ENCODE measurements at places on chromosomes 13 and 19.

GRCh38 chr13:105083992-105084391, 1451.5 kb downstream of the EFNB2 start:
- no peak for DNase-seq

- DNase-seq = no peak
Measured at GRCh38 chr13:99648927-99649326, 147.7 kb downstream of the TM9SF2 start.

DNA sequence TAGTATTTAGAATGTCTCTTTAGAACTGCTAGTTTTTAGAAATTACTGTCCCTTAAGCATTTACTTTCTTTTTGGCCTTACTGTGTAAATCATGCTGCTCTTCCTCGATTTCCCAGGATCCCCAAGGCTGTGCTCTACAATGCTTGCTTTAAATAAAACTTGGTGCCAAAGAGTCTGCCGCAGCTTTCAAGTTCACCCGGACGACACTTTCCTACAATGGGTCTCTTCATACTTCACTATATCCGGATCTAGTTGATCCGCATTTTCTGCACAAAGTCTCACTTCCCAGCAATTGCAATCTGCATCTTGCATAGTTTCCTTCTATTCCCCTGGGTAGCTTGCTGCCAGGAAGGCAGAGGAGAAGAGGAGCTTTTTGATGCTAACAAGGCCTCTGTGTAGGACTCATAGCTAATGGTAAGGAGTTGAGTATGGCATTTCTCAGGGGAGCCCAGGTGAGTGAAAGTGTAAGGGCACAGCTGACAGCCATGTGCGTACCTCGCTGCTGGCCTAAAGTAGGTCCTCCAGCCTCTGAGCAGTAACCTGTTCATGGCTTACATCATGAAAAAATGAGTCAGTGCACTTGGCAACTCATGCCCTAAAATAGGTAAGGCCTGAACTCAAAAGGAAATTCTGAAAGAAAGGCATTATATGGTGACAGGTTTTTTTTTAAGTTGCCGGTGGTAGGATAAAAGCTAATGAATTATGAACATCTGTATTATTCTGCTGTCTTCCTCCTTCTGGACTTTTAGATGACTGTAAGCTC, 101.6 kb downstream of the ENOX1 start:
- DNase-seq = no peak

- DNase-seq = no peak
Measured at GRCh38 chr19:55697069-55697440, 22.0 kb downstream of the EPN1 start.

DNA sequence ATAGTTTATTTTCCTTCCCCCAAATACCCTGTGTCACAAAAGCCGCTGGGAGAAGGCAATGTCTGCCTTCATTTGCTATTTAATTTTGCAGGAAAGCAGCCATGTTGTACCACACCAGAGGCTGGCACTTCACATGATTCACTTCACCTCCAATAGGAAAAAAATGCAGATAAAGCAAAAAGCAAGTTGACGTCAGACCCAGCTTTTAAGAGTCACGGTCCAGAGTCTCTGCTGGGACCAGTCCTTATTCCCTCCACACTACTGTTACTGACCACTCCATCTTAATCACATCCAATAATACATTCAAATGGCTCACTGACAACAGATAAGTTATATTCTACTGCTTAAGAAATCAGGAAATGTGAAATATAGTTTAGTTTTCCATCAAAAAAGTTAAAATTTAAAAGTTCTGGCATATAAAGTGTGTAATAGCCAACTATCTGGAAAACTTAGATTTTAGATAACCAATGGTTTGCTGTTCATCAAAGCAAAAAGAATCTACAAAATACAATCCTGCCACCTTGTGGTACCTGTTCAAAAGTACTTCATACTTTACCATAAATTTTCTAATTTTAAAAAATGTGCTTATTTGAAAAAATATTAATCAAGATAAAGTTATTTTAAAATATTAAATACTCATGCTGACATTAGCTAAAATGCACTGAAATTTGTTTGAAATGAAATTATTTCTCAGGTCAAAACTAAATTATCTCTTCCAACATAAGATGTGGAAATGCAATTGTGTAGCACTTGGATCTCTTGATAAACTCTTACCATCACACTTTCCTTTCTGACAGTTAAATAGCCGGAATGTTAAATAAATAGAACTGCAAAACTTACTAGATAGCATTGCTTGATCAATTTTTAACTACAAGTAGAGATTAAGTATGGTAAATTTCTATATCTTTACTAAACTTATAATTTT, 97.3 kb downstream of the SERP2 start:
- DNase-seq = no peak

DNA sequence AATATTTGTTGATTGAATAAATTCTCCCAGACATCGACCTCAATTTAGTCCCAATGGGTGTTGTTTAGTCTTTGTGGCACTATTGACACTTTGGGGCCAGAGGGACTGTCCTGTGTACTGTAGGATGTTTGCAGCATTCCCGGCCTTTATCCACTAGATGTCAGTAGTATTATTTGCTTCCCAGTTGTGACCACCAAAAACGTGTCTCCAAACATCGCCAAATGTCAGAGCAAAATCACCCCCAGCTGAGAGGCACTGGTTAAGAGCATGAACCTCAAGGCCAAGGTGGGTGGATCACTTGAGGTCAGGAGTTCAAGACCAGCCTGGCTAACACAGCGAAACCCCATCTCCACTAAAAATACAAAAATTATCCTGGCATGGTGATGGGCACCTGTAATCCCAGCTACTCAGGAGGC, 15.4 kb downstream of the NLRP12 start:
- DNase-seq = peak; percentile 52

GRCh38 chr19:49331616-49332055, 3.6 kb upstream of the CD37 start:
- DNase-seq = no peak

- no peak for DNase-seq
Measured at GRCh38 chr19:51477344-51477743, 995 bp upstream of the CEACAM18 start.

DNA sequence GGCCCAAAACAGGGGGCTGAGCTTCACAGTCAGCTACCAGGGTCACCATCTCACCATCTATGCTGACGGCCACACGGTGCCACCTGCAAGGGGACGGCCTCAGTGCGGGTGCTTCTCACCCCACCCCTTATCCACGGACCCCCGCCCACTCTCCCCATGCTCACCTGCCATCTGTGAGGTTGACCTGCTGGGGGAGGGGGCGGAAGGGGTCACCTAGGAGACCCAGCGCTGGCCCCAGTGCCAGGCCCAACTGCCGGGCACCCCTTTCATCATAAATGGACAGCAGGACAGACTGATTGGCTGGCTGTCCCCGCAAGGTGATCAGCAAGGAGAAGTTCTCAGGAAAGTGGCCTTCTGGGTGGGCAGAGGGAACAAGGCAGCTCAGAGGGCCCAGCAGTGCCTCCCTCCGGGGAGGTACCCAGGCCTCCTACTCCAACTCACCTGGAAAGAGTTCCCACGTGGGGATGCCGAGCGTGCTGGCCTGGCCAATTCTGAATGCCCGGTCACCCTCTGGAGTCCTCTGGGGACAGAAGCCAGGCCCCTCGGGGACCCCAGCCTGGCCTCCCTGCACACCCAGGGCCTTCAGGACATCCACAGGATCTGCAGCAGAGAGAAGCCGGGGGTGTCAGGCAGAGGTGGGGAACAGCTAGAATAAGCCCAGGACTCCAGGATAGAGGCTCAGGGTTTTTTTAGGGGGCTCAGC, 4.5 kb downstream of the COL5A3 start:
- DNase-seq = no peak

- no peak for DNase-seq
Measured at GRCh38 chr19:51701468-51702100, 8.5 kb downstream of the SPACA6 start.

DNA sequence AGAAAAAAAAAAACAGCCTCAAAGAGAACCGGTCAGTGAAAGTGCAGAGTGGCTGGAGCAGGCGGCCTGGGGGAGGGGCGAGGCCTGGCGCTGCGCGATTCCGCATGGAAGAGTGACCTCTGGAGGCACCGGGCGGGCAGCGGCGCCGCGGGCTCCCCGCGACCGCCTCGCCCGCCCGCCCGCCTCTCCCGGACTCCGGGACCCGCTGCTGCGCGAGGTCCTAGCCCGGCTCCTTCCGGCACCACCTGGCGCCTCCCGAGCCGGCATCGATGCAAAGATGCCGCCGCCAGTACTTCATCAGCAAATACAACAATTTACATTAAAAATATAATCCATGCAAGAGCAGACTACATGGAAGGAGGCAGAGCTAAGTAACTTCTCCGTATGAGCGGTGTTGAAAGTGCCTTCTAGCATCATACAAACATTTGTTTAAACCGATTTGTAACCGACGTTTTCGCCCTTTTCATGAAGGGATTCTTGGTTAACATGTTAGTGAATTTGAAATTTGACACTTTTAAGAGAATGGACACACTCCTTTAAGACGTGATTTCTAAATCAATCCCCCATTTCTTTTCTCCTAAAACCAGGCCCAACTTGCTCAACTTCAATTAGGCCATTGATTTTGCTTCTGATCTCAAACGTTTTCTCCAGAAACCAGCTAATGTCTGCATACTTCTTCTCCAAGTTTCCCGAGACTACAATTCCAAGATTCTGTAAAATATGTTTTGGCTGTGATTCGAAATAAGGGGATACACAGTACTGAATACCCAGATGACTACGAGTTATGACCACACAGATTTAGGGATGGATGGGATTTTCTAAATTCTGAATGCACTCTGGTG, 2.1 kb downstream of the EFNB2 start:
- no peak for DNase-seq

DNA sequence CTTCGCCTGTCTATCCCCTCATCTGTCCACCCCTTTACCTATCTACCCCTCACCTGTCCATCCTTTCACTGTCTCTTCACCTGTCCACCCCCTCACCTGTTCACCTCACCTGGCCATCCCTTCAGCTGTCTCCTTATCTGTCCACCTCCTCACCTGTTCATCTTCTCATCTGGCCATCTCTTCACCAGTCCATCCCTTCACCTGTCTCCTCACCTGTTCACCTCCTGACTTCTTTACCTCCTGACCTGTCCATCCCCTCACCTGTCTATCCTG, 13.2 kb upstream of the KANK2 start:
- no peak for DNase-seq

GRCh38 chr19:45889210-45889885, 3.4 kb upstream of the IRF2BP1 start:
- DNase-seq = no peak

DNA sequence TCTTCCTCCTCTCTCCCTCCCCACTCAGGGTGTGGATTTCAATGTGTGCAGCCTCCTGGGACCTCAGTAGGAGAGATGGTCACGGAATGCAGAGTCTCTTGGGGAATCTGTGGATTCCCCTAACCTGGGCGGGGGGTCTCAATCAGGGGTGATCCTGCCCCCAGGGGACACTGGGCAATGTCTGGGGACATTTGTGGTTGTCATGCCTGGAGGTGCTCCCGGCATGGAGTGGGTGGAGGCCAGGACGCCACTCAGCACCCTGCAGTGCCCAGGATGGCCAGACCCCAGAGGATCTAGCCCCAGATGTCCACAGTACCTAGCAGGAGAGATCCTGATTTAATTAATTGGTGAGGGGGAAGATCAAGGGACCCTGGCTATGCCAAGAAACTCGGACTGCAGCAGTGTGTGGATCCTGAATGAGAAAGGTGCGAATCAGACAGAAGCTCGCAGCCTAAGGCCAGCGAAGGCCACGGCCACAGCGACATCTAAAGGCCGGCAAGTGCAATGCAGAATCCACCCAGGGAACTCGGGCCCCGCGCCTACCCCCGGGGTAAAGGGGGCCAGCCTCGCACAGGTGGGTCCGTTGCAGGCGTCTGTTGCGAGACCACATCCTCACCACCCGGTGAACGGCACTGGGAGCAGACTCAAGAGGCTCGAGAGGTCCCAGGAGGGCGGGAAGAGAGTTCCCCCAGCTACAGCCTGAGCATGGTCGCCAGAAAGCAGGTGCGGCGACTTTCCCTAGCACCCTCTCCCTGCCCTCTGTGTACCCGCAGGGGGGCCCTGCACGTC, 88.8 kb downstream of the GNG7 start:
- DNase-seq = no peak

DNA sequence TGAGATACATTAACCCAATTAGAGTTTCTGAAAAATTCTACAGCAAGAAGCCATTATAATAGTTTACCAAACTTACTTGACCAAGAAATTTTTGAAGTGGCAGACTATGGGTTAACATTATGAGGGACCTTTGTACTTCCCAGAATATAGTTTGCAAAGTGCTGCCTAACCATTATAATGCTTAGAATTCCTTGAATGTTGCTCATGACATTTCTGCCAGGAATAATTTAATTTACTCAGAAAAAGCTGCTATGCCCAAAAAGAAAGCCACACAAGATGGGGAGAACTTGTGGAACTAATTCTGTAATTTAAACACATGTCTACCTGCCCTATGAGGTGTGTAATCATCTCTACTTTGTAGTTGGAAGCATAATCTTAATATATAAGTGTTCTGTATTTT, 58.1 kb upstream of the MYCBP2 start:
- no peak for DNase-seq

DNA sequence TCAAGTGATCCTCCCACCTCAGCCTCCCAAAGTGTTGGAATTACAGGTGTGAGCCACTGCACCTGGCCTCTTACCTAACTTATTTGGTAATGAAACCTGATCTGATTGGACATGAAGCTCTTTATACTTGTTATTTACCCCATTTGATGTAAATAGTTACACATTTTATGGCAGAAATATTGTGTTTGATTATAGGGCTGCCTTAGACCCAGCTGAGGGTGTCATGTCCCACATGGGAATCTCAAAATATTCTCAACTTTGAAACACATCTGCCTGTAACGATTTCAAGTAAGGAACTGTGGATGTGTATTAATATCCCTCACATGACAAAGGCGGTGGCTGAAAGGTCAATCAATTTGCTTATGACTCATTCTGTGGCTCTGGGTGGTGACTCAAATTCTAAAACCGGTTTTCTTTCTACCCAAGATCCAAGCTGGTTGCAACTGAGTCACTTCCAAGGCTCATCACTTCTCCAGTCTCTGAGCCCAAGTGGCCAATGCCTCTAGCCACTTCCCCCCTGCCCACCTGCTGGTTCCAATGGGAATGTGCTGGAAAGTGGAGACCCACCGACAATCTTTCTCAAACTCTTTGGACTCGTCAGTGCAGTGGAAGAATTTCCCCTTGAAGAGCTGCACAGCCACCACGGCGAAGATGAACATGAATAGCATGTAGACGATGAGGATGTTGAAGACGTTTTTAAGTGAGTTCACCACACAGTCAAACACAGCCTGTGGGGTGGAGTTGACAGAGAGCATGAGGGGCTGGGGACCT, 110.9 kb downstream of the IER2 start:
- no peak for DNase-seq

DNA sequence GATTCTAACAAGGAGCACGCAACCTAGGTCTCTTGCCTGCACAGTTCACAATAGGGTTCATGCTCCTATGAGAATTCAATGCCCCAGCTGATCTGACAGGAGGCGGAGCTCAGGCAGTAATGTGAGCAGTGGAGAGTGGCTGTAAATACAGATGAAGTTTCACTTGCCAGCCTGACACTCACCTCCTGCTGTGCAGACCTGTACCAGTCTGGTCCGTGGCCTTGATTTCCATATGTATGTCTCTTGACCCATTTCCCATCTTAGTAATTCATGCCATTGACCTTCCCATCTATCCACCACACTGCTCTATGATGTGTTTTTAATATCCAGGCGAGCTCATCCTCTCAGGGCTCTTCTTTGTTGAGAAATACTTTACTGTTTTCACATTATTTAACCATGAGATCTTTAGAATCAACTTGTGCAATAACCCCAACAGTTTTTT, 95.2 kb downstream of the LRCH1 start:
- no peak for DNase-seq

GRCh38 chr13:23852351-23852750, 36.8 kb downstream of the MIPEP start:
- no peak for DNase-seq

GRCh38 chr13:19597523-19597922, 35.9 kb upstream of the MPHOSPH8 start:
- no peak for DNase-seq

Measured in iPS DF 6.9 (cell line).